Bone marrow (tissue), 2 donors: ENCODE measurements at places on chromosomes 1 and 21.

GRCh38 chr1:62637392-62638105 lies 40.2 kb downstream of the ANGPTL3 start:
- DNase-seq = no peak

DNA sequence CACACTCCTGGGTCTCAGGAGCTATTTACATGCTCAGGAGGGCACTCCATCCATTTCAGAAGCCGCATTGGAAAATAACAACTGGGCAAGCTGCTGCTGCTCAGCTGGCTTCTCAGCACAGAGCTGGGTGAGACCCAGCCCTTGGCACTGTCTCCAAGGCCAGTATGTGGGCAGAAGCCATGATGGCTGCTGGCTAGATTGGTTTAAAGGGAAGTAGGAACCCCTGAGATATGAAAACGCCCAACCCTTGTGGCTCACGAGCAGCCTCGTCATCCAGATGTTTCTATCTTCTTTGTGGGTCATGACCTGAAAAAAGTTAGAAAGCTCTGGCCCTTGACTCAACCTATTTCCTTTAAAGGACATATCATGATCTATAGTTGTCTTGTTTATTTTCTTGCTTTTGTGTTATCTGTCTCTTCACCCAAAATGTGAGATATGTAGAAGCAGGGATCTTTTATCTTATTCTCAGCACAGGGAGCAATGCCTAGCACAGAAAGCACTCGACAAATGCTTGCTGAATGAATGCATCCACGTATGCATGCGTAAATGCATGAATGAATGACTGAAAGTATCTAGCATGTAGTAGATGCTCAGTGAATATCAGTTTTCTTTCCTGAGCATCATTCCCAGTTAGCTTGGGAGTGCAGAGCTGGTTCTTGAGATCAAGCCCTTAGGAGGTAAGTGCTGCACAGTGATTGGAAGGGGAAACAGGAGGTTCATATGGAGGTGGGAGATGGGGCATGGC lies 11.6 kb downstream of the MYBPH start:
- no peak for DNase-seq

GRCh38 chr1:166971252-166971651 lies 4.1 kb downstream of the ILDR2 start:
- no peak for DNase-seq

DNA sequence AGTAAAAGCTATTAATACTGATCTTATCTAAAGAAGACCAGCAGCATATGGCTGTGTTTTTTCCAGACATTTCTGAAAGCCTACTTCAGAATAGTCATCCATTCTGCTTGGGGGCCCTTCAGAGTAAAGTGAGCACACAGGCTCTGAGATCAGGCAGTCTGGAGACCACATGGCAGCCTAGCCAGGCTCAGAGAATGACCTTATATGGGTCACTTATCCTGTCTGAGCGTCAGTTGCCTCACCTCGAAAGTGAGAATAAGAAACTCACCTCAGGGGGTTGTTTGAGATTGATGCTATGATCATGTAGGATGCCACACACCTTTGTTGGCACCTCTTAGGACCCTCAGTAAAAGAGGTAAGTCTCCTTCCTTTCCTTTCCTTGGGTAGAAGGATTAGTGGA lies 270.4 kb downstream of the GRIK1 start:
- no peak for DNase-seq

GRCh38 chr1:26571381-26571780 lies 41.8 kb downstream of the RPS6KA1 start:
- DNase-seq = no peak

DNA sequence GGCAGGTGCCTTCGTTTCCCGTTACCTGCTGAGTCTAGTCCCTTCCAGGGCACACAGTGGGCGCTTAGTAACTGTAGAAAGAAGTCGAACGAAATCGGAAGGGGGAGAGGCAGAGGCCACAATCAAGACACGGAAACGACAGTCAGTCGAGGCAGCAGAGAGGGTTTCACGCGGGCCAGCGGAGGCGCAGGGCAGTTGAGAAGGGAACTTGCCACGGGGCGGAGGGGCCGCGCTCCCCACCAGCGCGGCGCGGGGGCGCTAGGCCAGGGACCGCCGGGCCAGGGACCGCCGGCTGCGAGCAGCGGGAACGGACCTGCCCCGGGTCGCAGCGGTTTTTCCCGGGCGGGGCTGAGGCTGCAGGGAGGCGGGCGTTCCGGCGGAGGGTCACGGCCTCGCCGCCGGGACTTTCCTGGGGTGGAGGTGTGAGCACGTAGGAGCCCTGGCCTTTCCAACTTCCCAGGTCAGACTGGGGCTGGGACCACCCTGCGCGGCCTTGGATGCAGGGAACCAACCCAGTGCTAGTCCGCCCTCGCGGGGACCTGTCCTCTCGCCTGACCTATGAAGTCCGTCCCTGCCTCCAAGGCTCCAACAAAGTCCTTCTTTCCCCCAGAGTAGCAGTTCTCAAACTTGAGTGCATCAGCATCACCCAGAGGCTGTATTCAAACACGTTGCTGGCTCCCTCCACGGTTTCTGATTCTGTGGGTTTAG lies 150.1 kb upstream of the FGGY start:
- peak; percentile 32 for DNase-seq

GRCh38 chr1:172882791-172883386 lies 167.9 kb downstream of the TNFSF18 start:
- DNase-seq = no peak

GRCh38 chr1:160030657-160031364 lies 979 bp downstream of the PIGM start:
- no peak for DNase-seq

GRCh38 chr1:206924592-206925105 lies 2.9 kb upstream of the FCMR start:
- DNase-seq = no peak

DNA sequence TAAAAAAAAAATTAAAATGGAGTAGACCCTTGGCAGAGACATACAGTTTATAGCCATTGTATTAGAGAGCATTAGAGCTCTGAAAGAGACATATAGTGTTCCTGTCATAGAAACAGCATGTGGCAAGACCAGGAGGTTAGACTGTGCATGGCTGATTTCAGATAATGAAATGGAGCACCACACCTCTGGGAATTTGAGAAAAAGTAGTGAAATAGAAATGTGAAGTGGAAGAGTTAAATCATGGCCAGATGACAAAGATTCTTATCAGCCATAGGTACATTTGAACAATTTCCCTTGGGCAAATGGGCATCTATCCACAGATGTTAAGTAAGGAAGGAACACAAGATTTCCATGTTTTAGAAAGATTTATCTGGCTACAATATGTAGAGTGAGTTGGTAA lies 1083.1 kb downstream of the PLA2G4A start:
- no peak for DNase-seq

GRCh38 chr1:9235096-9235459 lies 504 bp downstream of the H6PD start:
- no peak for DNase-seq

DNA sequence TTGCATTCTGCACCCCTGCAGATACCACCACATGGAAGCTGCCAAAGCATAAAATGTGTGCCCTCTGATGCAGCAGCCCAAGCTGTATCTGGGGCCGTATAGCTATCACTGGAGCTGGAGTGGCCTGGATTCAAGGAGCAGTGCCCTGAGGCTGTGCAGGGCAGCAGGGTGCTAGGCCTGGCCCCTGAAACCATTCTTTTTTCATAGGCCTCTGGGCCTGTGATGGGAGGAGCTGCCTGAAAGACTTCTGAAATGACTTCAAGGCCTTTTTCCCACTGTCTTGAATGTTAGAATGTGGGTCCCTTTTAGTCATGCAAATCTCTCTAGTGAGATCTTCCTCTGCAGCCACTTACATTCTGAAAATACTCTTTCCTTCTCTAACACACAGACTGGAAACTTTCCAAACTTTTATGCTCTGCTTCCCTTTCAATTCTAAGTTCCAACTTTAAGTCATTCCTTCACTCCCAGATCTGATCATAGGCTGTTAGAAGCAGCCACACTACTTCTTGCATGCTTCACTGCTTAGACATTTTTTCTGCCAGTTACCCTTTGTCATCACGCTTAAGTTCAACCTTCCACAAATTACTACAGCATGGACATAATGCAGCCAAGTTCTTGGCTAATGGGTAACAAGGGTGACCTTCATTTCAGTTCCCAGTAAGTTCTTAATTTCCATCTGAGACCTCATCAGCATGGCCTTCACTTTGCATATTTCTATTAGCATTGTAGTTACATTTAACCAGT lies 42.4 kb downstream of the DRAM2 start:
- no peak for DNase-seq

DNA sequence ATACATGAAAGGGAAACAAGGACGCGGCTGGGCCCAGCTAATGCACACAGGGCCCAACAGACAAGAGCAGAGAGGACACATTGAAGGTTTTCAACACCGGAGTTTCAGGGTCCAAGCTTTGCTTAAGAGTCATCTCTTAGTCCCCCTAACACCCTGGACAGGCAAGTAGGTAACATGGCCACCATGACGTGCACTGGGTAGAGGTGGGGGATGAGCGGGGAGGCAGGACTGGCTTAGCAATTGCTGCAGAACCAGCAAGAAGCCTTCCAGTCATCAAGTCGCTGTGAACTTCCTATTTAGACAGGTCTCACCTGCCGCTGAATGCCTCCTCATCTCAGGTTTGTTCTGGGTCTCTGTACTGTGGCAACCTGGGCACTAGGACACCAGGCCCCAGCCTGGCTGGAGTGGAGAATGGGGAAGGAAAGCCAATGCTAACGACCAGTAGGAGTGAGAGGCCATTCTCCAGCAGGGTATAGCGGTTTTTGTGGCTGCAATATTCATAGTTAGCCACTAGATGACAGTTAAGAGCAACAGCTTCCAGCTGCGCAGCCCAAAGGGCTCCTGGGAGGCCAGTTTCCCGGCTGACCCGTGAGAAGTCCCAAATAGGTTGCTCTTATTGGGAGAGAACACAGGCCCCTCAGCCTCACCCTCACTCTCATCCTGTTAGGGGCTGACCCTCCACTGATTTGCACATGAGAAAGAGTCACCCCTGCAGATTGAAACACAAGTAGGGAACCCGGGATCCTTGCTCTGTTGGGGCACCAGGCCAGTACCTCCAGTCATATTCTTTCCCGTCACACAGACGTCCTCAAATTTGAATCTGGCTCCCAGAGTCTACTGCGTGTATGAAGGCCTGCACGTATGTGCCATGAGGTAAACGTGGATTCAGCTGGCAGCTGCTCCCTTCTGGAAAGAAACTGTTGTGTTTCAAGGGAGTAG lies 6.0 kb upstream of the PIGC start:
- no peak for DNase-seq

GRCh38 chr1:204726478-204726877 lies 40.9 kb upstream of the LRRN2 start:
- no peak for DNase-seq

GRCh38 chr1:164725401-164725800 lies 166.4 kb downstream of the PBX1 start:
- no peak for DNase-seq

DNA sequence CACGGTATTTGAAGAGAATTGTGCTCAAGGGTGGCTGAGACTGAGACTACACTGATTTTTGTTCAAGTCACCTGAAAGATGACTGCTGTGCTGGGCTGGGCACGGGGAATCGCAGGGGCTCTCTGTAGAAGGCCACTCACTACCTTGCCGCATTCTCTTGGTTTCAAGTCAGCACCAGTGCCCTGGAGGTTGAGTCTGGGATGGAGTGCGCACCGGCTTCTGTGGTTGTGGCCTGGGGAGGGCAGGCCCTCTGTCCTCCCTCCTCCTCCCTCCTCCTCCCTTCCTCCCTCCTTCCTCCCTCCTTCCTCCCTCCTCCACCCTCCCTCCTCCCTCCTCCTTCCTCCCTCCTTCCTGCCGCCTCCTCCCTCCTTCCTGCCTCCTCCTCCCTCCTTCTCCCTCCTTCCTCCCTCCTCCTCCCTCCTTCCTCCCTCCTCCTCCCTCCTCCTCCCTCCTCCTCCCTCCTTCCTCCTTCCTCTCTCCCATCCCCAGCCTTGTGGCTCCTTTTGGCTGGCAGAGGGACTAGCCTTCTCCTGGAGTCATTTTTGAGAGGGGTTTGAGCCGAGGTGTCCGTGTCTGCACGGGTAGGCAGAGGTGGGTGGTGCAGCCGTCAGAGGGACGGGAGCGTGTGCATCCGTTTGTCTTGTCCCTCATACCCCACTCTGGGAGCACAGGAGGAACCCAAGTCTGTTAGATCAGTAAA lies 9.5 kb downstream of the RER1 start:
- no peak for DNase-seq

DNA sequence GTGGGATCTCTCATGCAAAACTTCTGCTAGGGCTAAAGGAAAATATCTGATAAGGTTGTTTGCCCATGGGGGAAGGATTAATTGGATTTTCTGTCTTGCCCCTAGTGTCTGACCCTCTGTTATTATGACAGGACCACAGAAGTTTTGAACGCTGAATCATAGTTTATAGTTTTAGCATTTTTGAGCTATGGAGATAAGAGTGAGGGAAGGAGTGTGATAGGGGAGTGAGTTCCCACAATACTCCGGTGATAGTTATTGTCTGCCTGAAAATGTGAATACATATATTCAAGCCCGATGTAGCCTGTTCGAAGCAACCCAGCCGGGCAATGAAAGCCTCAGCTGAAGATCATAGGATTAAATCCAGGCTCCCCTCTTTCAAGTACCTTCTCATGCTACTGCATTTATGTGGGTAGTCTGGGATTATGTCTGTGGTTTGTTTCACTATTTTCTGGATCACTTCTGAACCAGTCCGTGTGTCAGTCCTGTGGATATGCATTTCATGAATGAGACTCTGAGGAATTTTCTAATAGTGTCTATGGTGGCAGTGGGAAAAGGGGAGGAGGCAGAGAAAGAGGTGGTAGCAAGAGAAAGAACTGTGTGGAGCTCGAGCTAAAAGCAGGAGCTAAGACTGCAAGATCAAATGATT lies 258.7 kb downstream of the DISC1 start:
- DNase-seq = no peak

DNA sequence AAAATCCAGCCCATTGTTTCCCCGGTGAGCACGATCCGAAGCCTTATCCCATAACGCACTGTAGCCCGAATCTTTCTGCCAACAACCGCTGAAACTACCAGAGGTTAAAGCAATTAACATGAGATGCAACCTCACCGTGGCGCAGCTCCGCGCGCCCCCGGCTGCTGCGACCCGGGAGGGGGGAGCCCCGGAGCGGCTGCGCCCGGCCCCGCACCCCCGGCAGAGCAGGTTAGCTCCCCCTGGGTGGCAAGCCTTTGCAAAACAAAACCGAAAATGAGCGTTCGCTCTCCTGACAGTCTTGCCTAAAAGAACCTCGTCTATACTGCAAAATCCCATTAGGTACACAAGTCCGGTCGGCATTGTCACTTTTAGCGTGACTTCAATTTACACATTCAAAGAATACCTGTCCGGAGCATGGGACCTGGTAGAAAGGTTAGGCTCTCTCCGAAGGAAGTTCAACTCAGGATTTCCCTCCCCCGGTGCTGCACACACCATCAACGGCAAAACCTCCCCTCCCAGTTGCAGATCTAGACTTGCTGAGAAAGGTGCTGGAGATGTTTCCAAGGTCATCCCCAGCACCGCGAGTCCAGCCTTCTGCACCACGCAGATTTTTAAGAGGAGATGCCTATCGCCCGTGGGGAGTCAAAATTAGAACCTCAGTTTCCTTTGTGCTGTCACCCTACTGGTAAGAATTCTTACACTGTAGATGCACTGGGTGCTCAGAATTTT lies 107.5 kb downstream of the ZNF281 start:
- peak; percentile 20 for DNase-seq

DNA sequence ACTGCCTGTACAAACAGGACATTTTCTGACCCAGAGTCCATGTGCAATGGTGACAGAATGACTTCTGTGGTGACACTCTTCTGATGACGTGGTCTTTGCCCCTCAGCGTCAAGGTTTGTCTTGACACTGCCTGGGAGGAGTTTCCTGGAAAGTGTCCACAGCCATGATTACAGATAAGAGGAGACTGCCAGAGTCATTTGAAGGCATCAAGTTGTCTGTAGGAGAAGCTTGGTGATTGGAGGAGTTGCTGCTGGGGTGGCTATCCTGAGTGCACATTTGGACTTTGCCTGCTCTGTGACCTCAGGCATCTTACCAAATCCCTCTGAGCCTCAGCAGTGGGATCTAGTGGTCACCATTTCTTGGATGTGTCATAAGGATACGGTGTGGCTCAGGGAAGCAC lies 17.7 kb downstream of the TCHHL1 start:
- no peak for DNase-seq
